Stimulated activated CD8-positive, alpha-beta memory T cell treated with anti-CD3 and anti-CD28 coated beads, Interleukin-7, amount 100 ng/mL, for 1 hour (primary cell): ENCODE measurements at places on chromosomes 5 and 9.

DNA sequence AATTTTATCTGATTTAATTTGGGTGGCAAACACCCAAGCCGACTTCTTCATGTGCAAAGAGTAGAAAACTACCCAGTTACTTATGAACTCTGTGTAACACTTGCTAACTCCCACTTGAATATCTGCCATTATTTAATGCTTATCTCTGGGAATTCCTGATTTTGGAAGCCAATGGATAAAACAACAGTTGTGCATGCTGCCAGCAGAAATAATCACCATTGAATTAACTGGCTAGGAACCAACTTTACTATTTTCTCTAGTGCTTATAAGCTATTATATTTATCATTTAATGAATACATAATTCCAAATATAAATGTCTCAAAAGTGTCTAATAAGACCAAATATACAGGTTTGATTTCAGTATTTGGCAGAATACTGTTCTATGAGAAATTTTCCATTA, 85.7 kb downstream of the IZUMO3 start:
- DNase-seq, result no peak

DNA sequence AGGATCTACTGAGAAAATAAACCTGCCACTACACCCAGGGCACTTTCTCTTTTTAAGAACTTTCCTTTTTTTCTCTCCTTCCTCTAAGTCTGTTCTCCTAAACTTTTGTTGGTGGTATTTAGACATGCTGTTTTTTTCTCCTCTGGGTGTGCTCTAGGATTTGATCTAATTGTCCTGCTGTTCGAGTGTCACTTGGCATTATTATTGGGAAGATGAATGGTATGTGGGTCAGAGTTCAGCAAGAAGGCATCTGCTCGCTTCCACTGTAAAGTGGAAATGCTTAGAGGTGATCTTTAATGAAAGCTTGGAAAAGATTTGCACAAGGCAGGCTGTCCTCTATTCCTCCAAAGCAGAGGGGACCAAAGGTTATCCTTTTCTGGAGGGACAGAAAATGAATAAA, 1.3 kb upstream of the PLPPR1 start:
- DNase-seq, result no peak

DNA sequence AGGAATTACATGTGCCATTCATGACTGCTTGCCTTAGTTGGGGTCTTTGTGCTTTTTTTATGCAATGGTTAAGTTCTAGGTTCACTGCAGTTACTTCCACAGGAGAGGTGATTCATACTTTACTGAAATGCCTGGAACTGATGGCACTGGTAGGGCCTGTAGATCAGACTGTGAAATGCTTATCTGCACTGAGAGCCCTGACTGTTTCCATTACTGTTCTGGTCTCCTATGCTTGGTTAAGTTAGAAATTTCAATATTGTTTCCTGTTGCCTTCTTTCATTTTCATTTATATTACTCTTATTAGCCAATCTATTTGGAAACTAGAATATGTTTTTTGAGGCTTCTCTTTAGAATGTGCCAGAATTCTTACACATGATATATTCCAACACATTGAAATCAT, 484.1 kb upstream of the SEMA6A start:
- no peak for DNase-seq

DNA sequence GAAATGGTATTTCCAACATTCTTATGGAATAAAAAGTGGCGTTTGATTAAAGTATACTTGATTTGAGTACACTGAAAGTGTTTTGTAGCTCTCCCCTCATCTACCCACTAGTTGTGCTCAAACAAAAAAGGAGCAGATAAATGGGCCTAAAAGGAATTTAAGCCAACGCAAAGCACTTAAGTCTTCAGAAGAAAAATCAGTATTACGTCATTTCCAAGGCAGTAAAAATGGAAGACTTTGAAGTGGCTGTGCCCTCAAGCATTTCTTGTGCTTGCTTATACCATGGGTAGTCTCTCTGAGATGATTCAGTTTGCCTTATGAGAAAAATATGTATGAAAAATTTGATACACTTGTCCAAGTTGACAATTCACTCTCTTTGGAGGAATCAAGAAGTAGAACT, 279.9 kb upstream of the CD180 start:
- DNase-seq, result no peak

DNA sequence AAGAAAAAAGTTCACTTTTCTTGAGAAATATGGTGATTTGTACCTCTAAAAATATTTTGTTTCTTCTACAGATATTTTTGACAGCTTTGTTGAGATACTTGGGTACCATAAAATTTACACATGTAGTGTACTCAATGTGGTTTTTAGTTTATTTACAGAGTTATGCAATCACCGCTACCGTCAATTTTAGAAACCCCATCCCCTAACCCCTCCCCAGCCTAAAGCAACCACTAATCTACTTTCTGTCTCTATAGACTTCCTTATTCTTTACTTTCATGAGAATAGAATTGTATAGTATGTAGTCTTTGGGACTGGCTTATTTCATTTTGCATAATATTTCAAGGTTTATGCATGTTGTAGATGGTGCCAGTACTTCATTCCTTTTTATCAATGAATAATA, 45.0 kb upstream of the TDRD7 start:
- no peak for DNase-seq

DNA sequence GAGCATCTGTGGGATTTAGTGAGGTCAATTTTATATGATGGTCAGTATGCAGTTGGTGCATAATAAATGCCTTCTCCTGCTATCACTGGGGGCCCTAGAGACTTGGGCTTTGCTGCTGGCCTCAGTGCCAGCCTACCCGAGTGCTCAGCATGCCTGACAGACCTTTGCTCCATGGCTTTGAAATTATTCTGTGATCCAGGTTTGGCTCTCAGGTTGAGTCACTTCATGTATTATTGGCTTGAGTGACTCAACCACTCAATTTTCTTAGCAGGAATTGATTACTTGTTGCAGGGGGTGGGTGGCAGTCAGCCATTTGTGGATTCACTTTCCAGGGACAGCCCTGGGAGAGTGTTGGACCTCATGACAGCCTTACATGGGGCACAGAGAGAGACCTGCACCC, 13.5 kb downstream of the SLC25A48 start:
- no peak for DNase-seq

DNA sequence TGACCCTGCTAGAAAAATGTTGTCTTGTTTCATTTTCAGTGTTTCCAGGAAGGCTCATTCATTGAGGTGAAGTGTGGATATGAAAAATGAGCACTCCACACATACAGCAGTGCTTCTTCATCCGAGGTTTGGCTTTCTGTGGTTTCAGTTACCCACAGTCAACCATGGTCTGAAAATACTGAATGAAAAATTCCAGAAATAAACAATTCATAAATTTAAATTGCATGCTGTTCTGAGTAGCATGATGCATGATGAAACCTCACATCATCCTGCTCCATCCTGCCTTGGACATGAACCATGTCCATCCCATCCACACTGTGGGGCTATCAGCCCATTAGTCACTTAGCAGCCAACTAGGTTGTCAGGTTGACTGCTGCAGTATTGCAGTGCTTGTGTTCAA, 10.4 kb upstream of the SLC45A2 start:
- no peak for DNase-seq
